ENCODE measurements at places on chromosomes 2 and 18.

GRCh38 chr2:1773883-1774282 is 29.6 kb upstream of the PXDN start:
- DNase-seq: no peak

DNA sequence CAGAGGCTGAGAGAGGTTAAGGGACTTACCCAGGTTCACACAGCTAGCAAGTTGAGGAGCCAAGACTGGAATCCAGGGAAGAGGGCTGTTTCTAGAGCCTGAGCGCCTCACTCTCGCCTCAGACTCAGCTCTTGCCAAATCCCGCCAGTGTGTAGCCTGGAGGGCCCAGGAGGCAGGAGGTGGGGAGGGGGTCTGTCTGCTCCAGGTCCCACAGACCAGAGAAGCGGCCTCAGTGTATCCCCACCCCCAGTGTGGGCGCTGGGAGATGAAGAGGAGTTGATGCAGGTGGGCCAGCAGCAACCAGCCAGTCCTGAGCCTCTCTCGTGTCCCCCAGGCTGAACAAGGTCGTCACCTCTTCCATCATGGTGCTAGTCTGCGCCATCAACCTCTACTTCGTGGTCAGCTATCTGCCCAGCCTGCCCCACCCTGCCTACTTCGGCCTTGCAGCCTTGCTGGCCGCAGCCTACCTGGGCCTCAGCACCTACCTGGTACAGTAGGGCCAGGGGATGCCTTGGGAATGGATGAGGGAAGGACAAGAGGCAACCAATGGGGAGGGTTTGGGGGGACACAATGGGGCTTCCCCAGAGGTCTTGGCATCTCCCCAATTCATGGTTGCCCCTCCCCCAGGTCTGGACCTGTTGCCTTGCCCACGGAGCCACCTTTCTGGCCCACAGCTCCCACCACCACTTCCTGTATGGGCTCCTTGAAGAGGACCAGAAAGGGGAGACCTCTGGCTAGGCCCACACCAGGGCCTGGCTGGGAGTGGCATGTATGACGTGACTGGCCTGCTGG is 5.2 kb upstream of the CTDSP1 start:
- no peak for DNase-seq

DNA sequence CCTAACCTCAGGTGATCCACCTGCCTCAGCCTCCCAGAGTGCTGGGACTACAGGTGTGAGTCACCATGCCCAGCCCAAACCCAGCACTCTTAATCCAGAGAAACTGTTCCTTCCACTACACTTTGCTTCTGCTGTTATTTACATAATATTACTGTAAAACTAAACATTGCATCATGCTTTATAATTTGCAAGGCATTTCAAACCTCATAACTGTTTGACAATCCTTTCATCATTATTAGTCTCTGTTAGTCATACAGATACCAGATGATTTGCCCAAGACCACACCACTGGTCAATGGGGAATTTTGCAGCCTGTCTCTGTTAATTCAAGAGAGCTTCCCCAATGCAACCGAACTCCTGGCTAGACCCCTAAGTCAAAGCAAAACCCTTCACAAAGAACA is 338.3 kb downstream of the ALK start:
- no peak for DNase-seq

DNA sequence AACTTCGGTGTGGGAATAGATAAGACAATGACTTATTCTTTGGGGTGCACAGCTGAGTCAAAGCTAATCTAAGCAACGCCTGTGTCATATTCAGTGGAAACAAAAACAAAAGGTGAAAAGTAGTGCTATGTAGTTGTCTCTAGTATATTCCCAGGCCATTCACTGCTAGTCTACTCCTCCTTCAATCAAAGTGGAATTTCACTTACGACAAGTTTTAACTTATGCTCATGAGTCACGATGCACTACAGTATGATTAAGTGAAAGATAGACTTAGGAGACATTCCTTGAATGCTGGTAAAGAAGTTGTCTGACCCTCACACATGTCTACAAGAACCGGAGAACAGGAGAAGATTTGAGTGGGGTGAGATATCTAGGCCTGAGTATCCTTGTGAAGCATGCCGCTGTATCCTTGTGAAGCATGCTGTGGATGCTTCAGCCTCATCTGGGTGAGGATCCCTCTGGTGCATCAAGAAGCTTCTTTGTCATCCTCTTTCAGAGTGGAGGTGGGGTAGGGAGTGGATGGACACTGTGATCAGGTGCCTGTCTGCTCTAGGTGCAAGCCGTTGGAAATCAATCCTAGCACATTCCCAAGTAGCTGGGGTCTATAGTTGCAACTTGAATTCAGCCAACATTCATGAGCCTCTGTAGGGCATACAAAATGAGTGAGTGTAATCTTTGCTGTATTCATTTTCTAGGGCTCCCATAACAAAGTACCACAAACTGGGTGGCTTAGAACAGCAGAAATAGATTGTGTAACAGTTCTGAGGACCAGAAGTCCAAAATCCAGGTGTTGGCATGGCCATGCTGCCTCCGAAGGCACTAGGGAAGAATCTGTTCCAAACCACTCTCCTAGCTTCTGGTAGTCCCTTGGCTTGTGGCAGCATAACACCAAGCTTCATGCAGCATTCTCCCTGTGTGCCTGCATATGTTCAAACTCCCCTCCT is 173.5 kb upstream of the FN1 start:
- DNase-seq: peak; percentile 66

DNA sequence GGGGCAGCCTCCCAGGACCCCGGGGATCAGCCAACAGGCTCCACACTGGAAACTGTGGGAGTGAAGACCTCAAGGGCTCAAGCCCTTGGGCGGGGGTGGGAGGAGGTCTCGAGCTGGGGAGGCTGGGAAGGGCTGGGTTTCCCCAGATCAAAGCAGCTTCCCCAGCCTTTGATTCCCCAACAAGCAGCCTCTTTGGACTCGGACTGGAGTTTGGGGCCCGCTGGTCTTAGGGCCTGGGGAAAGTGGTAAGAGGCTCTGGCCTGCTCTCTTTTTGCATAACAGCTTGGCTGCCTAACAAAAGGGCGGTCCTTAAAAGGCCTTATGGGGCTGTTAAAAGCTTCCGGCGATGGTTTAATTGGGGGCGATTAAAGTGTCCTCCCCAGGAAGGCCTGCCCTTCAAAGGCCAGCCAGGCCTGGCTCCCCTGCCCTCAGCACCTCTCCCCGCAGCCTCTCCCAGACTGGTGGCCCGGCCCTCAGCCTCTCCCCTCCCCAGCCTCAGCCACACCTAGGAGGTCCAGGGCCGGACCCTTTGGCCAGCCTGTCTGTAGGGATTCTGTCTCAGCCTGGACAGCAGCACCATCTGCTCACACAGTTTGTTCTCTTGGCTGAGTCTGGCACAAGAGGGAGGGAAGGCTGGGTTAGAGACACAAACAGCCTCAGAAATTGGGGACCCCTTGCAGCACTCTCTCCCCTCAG is 39.6 kb downstream of the ZFP36L2 start:
- DNase-seq: no peak

- no peak for DNase-seq
These were observed 34.3 kb downstream of the INHBB start for GRCh38 chr2:120379916-120380893.

DNA sequence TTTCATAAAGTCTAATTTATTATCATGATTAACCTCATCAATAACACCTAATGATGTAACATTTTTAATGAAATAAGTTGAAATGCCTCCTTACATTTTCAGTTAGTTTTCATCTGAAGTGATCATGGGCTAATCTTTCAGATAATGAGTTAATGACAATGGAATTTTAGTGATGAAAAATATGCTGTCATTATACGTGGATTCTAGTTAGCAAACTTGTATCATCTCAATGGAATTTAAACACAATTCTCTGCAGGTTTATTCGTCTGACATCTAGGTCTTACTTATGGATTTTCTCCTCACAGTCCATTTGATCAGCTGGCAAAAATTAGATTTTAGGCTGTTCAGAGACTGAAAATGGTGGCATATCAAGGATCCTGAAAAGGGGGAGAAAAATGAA is 885.0 kb downstream of the SLC4A3 start:
- DNase-seq: peak; percentile 42

DNA sequence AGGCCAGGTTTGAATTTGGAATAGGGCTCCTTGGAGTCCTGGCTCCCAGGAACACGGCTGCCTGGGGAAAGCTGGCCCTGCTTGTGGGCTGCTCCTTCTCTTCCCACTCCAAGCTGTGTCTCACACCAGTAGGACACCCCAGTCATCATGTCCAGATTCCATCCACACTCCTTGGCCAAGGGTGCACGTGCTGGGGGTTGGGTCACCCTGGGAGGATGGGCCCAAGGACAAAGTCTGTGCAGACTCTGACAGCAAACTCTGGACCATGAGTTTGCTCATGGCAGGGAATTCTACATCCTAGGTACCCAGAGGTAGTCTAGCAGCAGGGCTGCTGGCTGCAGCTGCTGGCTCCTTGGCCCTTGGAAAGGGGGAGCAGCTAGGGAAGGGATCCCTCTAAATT is 102.4 kb upstream of the EPAS1 start:
- DNase-seq: no peak

DNA sequence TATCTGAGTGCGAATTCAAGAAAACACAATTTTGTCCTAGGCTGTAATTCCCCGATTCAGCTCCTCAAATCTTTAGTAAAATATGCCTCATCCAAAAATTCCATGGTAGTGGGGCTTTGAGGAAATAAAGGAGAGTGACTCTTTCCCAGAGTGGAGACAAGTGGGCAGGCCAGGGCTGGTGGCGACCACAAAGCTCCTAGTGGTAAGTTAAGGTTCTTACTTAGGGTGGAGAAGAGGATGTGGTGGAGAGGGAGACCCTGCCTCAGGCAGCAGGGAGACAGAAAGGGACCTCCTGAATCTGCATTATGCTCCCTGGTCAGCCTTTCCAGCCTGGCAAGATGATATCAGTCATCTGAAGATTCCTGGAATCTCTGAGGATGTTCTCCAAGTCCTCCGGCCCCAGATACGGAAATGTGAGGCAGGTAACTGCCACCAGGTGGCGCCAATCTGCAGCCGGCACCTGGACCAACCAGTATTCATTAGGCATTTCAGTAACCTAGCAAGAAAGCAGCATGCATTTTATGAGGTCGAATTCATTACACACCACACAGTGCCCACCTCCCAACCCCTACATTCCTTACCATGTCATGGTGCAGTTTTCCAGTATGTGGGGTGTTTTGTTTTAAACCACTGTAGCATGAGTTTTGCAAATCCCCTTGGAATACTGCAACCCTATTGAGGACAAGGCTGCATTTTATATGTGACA is 106.4 kb downstream of the POLE4 start:
- DNase-seq: peak; percentile 36

- no peak for DNase-seq
These were observed 142.8 kb upstream of the ALPP start for GRCh38 chr2:232235716-232236115.

GRCh38 chr2:165621086-165621560 is 151.6 kb downstream of the CSRNP3 start:
- DNase-seq: peak; percentile 40

DNA sequence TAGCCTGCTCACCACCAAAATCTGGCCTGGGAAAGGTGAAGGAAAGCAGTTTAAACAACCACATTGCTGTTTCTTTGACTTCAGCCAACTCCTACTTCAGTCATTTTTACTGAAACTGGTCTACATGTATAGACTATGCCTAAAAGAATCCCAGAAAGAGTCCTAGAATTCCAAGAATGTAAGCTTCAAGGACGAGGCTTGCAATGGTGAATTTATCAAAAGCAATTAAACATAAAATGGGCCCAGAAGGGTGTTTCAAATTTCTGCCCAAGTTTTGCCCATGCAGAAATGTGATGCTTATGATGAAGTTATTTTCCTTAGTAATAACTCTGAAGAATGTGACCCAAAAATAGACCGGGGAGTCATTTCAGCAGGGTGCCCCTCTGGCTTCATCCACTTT is 16.6 kb downstream of the EN1 start:
- DNase-seq: no peak

DNA sequence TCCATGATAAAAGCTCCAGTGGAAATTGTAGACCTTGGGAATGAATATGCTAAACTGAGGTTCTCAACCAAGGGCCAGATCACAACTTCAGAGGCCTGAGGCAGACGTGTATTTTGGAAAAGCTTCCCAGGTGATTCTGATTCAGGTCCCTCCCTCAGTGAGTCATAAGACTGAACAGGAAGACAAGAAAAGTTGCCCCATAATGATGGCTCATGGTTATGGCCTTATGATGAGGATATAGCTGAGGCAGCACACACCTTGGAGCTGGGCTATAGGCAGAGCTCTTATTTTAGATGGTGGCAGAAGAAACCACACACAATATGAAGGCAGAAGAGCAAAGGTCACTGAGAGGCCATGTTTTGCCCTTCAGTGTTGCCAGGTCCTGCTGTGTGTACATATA is 9.6 kb downstream of the ANTXR1 start:
- DNase-seq: peak; percentile 58

GRCh38 chr2:205682239-205682970 is at the start of gene NRP2:
NRP2 (plus strand) TSS chr2:205682501; CDS start chr2:205683291, 790 bp downstream.
- DNase-seq: peak; percentile 86

DNA sequence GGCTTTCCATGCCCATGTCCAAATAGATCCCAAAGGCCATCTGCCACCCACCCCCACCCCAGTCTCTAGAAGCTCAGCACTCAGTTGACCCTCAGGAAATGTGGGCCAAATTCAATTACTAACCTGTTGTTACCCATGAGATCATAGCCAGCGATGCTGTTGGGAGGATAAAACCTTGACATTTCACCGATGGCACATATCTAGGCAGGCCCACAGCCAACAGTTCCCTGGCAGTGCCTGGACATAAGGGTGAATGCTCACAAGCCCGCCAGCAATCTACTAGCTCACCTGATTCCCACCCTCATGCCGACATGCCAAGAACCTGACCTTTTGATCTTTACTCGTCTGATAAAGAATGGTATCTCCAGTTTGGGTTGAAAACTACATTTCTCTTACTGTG is 11.8 kb upstream of the ACOXL start:
- DNase-seq: no peak

DNA sequence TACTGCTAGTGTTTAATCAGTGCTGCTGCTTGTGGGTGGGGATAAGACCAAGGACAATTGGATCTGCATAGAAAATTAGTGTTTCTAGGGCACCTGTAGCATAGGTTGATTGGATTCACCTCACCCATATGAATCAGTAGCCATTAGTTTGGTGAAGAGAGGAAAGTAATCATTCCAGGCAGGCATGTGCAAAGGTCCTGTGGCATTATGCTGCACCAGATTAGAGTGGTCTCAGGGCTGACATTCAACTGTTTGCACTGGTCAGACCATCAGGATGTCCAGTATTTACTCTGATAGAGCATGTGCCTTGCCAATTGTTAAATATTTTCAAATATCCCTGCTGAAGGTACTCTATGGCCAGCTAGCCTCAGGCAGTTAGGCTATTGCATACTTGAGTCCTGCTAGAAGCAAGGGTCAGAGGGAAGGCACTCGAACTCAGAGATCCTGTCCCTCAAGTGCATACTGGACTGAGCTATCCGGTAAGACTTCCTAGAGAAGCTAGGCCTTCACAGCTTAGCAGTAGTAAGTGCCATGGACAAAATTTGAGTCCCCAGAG is 64.7 kb downstream of the SKA1 start:
- no peak for DNase-seq

Measured in HT1080 (cell line).